ENCODE measurements at places on chromosomes 2 and 18.

- DNase-seq = no peak
Measured at GRCh38 chr2:38074764-38075506, 1.0 kb downstream of the CYP1B1 start.

DNA sequence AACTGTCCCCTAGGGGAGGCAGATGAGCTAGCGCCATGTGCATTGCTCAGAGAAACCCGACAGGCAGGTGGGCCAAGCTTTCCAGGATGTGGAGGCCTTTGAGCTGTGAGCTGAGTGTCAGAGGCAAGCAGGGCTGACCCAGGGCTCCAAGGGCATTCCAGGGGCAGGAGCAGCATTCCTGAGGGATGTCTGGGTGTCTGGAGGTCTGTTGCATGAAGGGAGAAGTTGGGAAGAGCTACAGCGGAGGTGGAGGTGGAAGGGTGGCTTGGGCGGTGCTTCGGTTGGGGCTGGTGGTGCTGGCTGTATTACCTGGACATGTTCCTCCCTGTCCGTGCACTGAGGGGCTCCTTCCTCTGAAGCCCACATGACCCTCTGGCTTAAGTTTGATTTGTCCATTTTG is 102.8 kb downstream of the RNF144A start:
- no peak for DNase-seq

GRCh38 chr2:169815849-169816248 is 8.9 kb downstream of the METTL5 start:
- DNase-seq = no peak

- DNase-seq = no peak
Measured at GRCh38 chr2:61512768-61513398, 25.3 kb downstream of the XPO1 start.

Measured in activated CD8-positive, alpha-beta memory T cell treated with anti-CD3 and anti-CD28 coated beads for 48 hours (primary cell).